ENCODE measurements at places on chromosomes 13 and 19.

GRCh38 chr19:51368366-51369282, at the start of gene CLDND2:
Gene CLDND2, minus strand, starts transcription at chr19:51369003. Its CDS starts 426 bp downstream, at chr19:51368577.
- no peak for DNase-seq

GRCh38 chr13:29511106-29511796, 84.2 kb downstream of the SLC7A1 start:
- DNase-seq: no peak

DNA sequence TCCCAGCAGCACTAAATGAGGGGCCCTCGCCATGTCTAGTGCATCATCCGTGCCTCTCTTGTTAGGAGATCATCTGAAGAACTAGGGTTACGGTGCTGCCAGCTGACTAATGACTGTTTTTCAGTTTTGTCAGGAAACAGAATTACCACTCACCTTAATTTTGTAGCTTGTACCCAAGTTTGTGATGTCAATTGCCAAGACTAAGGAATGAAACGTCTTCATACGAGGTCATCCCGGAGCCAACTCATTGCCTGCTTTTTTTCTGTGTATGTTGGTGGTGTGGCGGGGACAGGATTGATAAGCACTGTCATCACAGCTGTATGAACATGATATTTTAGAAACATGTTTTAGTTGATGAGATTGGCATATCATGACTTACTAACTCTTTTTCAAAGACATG, 100.6 kb downstream of the TNFRSF19 start:
- DNase-seq: no peak

DNA sequence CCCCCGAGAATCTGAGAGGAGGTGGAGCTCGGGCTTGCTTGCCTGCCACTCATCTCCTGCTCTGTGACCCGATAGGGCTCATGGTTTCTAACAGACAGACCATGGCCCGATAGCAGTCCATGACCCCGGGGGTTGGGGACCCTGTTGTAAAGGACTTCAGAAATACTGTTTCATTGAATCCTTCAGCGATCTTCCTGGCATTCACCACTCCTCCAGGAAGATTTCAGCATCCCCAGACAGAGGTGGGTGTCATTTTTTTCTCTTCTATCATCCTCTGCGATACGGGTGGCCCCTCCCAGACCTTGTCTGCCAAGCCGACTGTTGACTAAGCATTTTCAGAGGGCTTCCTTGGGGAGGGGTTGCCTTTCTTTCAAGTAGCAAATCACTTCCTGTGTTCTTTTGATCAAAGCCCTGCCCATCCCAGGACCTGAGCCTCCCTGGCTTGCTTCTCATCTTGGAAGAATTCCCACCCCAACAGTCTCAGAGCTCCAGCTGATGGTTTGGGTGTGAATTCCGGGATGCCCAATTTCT, 1.7 kb downstream of the MYO1F start:
- DNase-seq: no peak

GRCh38 chr13:34044041-34044440, 226.1 kb downstream of the RFC3 start:
- DNase-seq: peak; percentile 17

- no peak for DNase-seq
Observed at GRCh38 chr13:27524981-27525975, 74.9 kb upstream of the MTIF3 start.

GRCh38 chr13:71869274-71869673, 2.3 kb upstream of the DACH1 start:
- no peak for DNase-seq

- DNase-seq: no peak
Observed at GRCh38 chr13:44760434-44760833, 184.3 kb upstream of the TSC22D1 start.

DNA sequence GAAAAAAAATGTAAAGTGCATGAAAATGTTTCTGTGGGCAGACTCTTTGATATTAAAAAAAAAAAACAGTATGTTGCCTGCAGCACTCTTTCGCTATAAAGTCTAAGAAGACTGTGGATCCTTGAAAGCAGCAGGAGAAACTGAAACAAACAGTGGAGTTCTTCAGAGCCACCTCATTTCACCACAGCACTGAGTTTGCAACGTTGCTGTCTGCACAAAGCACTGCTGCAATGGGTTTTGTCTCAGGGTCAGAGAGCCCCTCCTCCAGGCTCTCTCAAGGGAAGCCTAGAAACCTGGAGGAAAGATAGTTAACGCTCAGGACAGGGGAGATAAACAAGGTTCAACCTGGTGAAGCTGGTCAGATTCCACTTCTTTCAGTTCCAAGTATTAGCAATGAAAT, 248.7 kb downstream of the EFNB2 start:
- no peak for DNase-seq

GRCh38 chr19:10876459-10877240, 5.3 kb downstream of the CARM1 start:
- no peak for DNase-seq
